ENCODE measurements at places on chromosomes 6 and 20. TPM values are rescaled to one million over a fixed set of nuclear protein-coding genes. Genes with fewer than 3 reads are reported as not detected.

Gene BTN1A1
- not detected for total RNA-seq

Gene LRRC1
- 4.9 TPM for total RNA-seq

Gene C6orf141
- 1.1 TPM for total RNA-seq

Gene CD24
- 0.47 TPM for total RNA-seq

Gene RAB22A
- 10.3 TPM for total RNA-seq

Gene HLA-DQB2
- total RNA-seq: 1.3 TPM

Gene TBX18
- 10.1 TPM for total RNA-seq

Gene CSTF1
- 20.9 TPM for total RNA-seq

Gene PTK7
- 6.6 TPM for total RNA-seq

Gene PTGIS
- total RNA-seq: 124 TPM

Gene TSHZ2
- total RNA-seq: 12.0 TPM

Measured in left cardiac atrium (tissue), 4 donors.